ENCODE measurements at places on chromosomes 6 and 20.

DNA sequence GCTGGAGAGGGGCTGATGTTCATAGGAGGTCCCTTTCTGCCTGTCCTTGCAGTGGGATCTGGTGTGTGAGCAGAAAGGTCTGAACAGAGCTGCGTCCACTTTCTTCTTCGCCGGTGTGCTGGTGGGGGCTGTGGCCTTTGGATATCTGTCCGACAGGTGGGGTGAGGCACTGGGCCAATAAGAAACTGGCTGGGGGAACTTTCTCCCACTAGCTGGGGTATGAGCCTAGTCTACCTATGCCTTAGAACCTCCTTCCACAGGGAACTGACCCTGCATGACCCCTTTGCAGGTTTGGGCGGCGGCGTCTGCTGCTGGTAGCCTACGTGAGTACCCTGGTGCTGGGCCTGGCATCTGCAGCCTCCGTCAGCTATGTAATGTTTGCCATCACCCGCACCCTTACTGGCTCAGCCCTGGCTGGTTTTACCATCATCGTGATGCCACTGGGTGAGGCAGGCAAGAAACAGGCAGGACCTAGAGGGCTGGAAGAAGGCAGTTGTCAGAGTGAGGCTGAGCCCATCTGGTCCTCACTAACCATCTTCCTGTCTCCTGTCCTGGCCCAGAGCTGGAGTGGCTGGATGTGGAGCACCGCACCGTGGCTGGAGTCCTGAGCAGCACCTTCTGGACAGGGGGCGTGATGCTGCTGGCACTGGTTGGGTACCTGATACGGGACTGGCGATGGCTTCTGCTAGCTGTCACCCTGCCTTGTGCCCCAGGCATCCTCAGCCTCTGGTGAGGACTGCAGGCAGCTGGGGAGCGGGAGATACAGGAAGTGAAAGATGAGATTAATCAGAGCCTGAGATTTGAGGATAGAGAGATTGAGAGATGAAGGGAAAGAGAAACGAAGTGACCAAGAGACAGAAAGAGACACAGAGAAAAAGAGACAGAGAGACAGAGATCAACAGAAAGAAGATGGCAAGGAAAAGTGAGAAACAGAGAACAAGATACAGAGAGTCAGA lies 1.6 kb downstream of the SLC22A7 start:
- no peak for DNase-seq

- no peak for DNase-seq
Measured at GRCh38 chr6:45631396-45631795, 253.7 kb upstream of the SUPT3H start.

DNA sequence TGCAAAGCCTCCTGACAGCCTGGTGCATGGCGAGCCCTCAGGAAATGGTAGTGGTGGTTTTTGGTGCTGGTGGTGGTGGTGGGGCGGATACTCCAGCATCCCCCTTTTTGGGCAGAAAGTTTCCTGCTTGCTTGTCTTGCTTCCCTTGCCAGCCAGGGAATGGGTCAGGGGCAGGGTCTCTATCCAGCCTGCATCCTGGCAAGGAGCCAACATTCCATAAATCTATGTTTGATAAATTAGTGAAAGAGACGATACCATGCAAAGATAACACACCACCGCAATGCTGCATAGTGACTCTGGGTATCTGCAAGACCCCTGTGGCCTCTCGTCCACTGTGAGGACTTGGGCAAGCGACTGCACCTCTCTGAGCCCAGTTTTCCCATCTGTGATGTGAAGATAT lies 246.2 kb downstream of the LRFN2 start:
- DNase-seq: no peak

GRCh38 chr6:54206510-54206909 lies 95.3 kb downstream of the MLIP start:
- DNase-seq: no peak

- DNase-seq: no peak
Measured at GRCh38 chr20:40930561-40930960, 98.1 kb upstream of the TOP1 start.

DNA sequence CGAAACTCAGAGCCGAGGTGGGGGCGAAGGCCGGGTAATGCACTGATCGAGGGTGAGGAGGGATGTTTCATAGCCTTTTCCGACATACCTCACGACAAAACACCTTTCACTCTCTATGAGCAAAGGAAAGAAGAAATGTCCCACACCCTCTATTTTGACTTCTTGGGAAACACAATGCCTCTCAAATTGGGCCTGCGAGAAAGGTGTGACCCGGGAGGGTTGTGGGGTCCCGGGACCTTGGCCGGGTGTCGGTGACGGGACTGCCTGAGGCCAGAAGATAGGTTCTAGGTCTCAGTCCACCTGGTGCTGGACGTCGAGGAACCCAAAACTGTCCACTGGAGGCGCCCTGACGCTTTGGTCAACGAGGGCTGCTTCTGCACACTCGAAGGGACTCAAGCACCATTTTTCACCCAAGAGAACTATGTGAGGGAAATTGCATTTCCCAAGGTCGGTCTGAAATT lies 41.1 kb upstream of the OSTM1 start:
- no peak for DNase-seq

- no peak for DNase-seq
Measured at GRCh38 chr6:106894978-106895702, 79.4 kb downstream of the CD24 start.

GRCh38 chr20:38337561-38338140 lies 8.6 kb upstream of the LBP start:
- DNase-seq: no peak

DNA sequence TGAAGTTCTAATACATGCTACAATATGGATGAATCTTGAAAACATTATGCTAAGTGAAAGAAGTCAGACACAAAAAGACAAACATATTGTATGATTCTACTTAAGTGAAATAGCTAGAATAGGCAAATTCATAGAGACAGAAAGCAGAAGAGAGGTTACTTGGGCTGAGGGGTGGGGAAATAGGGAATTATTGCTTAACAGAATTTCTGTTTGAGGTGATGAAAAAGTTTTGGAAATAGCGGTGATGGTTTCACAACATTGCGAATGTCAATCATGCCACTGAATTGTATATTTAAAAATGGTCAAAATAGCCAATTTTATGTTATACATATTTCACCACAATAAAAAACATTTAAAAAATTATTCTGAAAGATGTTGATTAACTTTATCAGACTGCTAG lies 6.1 kb downstream of the SLC26A8 start:
- DNase-seq: no peak

DNA sequence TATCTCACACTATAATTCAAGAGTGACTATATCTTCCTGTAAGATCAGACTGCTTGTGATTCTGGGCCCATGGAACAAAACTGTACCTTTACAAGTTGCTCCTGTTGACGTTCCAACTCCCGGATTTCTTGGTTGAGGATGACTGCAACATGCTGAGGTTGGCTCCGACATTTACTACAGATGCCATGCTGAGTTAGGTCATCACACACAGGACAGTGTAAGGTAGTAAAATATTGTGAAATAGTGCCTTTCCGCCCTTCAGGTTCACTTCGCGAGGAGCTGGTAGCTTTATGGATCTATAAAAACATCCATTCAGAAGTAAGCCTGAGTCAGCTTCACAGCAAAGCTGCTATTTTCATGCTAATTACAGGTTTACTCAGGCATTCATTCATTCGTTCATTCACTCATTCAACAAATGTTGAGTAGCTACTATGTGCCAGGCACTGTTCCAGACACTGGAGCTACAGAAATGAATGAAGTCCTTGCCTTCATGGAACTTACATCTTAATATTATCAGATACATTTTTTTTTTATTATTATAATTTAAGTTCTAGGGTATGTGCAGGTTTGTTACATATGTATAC lies 175.7 kb downstream of the REV3L start:
- DNase-seq: no peak

GRCh38 chr20:34709831-34710567 lies 5.9 kb downstream of the TP53INP2 start:
- peak; percentile 72 for DNase-seq

GRCh38 chr20:25439328-25439727 lies 31.9 kb downstream of the GINS1 start:
- DNase-seq: no peak

GRCh38 chr6:170250455-170250854 lies 40.4 kb downstream of the DLL1 start:
- no peak for DNase-seq

DNA sequence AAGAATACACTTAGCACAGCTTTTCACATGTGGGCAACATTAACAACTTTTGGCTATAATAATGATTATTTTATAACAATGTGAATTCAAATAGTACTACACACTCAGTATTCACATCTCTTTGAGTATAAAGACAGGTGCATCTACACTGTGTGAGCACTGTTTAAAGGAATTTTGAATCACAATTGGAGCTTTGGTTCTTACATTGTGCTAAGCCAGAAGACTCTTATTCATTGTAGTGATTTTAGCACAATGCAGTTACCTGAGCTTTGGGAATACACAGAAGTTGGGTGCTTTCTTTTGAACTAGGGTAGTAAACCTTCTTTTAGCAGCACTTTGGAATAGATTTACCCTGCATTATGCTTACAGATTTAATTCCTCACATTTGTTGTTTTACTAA lies 20.5 kb downstream of the RIMS1 start:
- no peak for DNase-seq

DNA sequence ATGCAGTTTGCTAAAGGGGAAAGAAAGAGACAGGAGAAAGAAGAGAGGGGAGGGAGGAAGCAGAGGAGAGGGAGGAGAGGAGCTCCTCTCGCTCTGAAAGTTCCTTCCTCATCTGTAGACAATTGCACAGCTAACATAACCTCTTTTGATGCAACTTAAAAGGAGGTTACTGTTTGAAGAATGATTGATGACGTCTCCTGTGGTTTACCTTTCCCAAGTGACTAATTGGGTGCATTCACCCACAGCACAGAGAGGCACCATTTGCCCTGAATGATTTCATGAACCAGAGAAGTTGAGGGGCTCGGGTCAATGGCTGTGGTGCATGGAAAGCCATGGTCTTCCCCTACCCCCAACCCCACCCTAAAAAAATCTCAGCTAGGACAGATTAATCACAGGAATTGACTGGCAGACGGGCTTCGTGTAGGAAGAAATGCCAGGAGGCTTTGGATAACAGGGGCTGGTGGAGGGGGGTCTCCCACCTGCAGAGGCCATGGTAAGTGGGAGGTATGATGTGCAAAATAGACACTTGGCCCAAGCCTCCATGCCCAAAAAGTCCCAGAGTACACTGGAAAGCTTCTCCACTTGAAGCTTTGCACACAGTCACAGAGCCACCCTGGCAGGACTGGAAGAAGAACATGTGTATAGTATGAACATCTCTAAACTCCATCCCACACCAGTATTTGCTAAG lies 213.7 kb downstream of the ANKRD60 start:
- DNase-seq: no peak

GRCh38 chr20:35502352-35502751 lies 27.1 kb downstream of the C20orf173 start:
- DNase-seq: no peak

GRCh38 chr6:166659581-166659980 lies 32.5 kb upstream of the RPS6KA2 start:
- no peak for DNase-seq

GRCh38 chr6:776528-776931 lies 83.6 kb upstream of the EXOC2 start:
- DNase-seq: no peak

DNA sequence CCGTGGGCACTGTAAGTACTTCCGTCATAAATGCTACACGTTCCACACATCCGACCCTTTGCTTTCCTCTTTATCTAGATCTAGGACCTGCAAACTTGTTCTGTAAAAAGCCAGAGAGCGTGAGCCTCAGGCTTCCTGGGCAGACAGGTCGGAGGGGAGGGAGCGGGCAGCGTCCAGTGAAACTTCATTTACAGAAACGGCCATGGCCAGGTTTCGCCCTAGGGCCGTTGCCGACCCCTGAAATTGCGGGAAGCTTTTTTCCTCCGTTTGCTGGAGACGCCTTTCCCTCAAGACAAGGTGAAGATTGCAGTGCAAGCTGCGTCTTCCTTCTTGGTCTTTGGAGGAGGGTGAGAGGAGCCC lies 155.4 kb downstream of the DLL1 start:
- no peak for DNase-seq

- DNase-seq: peak; percentile 85
Measured at GRCh38 chr6:34196116-34196832, 40.4 kb upstream of the HMGA1 start.

DNA sequence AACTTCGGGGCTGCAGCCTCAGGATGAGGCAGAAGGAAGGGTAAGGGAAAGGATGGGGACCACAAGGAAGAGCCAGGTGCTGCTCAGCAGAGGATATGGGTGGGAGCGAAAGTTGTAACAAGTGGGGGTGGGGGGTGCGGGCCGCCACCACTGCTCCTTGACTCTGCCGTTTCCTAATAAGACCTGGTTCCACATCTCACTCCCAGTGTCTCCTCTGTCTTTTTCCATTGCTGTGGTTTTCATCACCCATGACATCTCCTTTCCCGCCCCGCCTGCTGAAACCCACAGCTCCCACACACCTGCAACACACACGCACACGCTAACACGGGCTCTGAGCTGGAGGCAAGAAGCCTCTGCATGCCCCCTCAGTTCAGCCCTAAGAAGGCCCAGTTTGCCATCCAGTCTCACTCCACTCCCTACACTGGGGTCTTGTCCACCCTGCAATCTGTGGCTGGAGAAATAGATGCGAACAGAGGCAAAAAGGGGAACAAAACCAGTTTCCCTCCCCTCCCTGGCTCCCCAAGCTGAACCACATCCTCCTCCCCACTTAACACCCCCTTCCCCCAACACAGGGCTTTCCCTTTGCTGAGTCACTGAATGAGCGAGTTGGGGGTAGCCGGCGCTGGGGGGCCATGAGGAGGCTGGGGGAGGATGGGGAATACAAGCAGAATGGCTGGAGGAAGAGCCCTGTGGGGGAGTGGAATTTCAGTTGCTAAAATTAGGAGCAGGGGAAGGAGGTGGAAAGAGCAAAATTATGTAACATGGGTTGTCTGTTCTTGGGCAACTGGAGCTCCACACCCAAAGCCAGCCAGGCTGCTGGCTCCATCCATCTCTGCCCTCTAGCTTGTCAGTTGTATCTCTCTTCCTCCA lies 11.5 kb downstream of the NFKBIL1 start:
- peak; percentile 21 for DNase-seq

DNA sequence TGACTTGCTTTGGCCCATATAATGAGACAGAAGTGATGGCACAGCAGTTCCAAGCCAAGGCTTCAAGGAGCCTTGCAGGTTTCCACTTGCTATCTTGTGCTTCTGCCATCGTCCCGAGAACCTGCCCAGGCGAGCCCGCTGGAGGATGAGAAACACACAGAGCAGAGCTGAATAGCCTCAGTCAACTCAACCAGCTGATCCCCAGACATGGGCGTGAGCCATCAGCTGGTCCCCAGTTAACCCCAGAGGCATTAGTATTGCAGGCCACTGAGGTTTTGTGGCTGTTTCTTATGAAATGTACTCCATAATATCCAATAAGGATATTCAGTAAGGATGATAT lies 81.7 kb upstream of the SHLD1 start:
- no peak for DNase-seq

- DNase-seq: no peak
Measured at GRCh38 chr20:8795404-8795803, 273.5 kb upstream of the PLCB4 start.

- no peak for DNase-seq
Measured at GRCh38 chr6:21937466-21937865, 343.9 kb downstream of the SOX4 start.

- no peak for DNase-seq
Measured at GRCh38 chr6:27495386-27496135, 22.7 kb upstream of the ZNF184 start.

GRCh38 chr20:63658749-63659187 lies 656 bp downstream of the RTEL1 start:
- no peak for DNase-seq

- DNase-seq: no peak
Measured at GRCh38 chr6:21598674-21599023, 5.1 kb downstream of the SOX4 start.
